Glutamatergic neuron (in vitro differentiated cells): ENCODE measurements at places on chromosomes 6 and 20. TPM values are rescaled to one million over a fixed set of nuclear protein-coding genes. Genes with fewer than 3 reads are reported as not detected.

DNA sequence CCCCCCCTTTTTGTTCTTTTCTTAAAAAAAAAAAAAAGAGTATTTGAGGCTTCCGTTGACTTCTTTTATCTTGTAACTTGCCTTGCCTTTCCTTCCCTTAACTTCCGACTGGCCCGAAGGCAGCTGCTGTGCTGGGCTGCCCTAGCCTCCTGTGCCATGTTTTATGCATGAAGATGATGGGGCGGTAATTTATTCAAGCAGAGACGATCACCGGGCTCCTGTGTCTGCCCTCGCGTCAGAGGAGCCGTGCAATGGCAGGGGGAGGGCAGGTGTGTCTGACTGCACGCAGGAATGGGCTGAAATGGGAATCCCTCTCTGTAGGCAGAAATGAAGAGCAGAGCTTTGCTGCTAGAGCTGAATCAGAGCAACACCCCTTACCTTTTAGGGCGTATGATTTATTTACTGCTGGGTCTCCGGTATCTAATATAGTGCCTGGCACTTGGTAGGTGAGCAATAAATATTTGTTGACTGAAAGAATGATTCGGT lies 106.3 kb upstream of the RIPOR2 start:
- DNase-seq: peak; percentile 33

DNA sequence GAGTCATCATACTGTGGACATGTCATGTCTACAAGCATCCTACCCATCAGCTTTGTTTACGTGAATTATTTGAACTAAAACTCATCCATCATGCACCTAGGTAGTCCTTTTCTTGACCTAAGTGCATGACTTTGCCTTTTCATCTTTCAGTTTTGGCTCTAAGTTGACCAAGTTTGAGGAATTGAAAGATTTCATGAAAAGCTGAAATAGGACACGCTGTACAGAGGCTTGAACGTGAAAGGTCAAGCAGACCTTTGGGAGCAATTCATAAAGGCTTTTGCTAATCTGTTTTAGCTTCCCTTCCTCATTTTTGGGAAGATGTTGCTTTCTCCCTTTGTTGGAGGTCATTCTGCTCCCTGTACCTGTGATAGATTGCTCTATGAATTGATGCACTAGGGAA lies 55.1 kb upstream of the MLIP start:
- DNase-seq: no peak

DNA sequence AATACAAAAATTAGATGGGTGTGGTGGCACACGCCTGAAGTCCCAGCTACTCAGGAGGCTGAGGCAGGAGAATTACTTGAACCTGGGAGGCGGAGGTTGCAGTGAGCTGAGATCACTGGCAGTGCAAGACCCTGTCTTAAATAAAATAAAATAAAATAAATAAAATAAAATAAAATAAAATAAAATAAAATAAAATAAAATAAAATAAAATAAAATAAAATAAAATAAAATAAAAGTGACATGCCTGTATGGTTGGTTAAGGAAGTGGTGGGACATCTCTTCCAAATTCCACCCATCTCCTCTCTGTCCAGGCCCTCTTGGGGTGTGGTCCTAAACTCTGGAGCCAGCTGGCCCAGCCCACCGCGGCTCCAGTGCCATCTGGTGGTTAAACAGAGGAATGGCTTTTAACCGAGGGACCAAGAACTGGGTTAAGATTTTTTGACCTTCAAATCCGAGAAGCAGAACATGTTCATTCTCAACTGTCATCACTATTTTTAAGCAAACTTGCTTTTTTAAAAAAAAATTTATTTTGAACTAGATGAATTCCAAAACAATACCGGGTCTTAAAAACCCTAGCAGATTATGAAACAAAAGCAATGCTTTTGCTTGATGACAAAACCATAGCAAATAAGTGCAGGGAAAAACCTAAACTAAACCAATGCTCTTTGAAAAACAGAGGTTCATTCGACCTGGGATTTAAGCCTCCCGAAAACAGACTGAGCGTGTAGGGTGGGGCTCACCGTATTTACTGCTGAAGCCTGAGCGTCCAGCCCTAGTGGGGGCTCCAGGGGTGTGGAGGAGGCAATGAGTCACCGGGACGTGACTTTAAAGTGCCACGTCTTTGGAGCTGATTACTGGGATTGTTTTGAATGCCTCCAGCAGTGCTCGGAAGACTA lies 68.8 kb downstream of the CDC5L start:
- peak; percentile 52 for DNase-seq

DNA sequence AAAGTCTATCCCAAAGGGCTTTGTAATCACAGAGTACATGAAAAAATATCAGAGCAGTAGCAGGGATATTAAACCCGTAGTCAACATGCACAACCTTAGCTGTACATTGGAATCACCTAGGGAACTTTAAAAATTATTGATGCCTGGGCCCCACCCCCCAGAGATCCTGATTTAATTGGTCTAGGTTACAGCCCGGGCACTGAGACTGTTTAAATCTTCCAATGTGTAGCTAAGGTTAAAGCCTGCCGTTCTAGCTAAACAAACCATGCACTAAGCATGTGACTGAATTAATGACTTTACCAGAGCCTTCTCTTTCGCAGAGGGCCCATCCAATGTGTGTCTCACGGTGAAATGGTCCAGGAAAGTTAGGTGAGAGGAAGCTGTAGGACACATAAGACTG lies 14.1 kb upstream of the JAG1 start:
- DNase-seq: no peak

DNA sequence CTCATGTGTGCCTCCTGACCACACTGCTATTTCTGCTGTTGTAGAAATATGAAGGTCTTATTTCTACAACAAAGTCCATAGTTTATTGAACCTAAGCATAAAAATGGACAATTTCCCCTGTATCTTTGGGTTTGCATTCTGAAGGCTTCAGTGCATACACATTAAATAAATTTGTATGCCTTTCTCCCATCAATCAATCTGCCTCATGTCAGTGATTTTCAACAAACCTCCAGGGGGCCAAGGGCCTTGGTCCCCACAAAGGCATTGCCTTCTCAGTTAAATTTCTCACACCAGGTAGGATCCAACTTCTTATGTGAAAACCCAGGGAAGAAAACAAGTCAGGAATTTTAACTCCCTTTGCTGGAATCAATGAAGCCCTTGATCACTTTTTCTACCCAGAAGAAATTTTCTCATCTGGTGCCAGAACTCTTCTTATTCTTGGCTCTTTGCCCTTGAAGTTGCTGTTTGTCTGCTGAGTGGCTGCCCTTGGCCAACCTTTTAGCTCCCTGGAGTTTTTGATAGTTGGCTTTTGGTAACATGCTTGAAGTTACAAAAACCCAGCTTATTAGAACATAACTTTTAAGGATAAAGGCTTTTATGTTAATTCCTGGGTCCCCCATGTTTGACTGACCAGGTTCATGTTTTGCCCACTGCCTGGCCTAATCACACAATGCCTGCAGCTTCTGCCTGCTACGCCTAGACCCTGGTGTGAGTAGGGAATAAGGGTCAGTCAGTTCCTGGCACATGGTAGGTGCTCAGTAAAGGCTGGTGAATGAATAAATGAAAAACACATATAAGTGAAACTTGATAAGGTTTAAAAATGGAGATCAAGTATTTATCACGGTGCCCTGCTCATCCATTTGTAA lies 37.0 kb downstream of the SHLD1 start:
- no peak for DNase-seq

DNA sequence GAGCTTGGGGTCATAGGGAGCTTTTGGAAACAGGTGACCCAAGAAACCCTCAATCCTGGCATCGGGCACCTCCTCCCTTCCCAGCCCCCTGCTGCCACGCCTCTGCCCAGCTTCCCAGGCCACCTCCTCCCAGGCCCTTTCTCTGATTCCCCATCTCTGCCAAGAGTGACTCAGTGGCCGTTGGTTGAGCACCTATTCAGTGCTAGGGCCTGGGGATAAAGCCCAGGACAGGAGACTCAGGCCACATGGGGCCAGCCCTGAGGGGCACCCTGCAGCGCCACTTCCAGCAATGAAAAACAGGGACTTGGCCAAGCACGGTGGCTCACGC lies 110.1 kb downstream of the ASXL1 start:
- no peak for DNase-seq

DNA sequence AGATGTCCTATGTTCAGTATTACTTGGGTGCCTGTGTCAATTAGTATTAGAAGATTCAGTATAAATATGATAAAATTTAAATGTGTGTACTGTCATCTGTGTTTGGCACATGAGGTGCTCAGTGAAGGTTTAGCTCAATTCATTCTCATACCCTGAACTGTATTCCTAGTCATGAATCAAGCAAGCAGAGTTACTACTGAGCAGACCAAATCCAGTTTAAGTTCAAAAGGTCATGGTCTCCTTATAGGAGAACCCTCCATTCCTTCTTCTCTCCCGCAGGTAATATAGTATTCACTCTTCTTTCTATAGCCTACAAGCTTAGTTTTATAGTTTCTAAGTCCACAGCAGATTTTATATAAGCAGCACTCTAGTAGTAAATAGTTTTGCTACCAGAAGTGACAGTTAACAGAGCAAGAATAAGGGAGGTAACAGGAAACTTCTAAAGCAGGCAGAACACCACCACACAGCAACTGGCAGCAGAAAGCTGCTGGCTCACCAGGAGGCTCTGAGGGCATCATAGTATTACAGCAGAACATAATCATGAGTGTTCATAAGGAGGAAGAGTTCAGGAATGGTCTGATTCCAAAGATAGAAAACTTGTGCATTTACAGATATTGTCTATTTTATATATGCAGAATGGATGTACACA lies 133.2 kb downstream of the SLC16A10 start:
- DNase-seq: no peak

DNA sequence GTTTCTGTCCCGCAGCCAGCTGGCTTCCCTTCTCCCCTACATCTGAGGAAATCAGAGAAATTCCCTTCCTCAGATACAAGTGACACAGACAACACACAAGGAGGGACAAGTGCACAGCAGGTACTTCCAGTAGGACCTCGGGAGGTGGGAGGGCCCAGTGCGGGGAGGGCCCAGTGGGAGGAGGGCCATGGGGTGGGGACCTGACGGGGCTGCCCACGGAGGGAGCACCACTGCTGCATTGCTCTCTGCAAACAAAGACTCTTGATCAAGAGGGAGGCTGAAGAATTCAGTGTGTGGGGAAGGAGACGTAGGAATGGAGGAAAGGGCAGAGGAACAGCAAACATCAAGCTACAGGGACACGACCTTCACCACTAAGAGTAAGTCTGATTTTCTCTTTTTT lies 9.0 kb downstream of the TAP2 start:
- DNase-seq: no peak

- DNase-seq: no peak
Measured at GRCh38 chr6:155067956-155068615, 73.0 kb downstream of the TIAM2 start.

- no peak for DNase-seq
Measured at GRCh38 chr6:135692426-135692825, 159.1 kb upstream of the PDE7B start.

DNA sequence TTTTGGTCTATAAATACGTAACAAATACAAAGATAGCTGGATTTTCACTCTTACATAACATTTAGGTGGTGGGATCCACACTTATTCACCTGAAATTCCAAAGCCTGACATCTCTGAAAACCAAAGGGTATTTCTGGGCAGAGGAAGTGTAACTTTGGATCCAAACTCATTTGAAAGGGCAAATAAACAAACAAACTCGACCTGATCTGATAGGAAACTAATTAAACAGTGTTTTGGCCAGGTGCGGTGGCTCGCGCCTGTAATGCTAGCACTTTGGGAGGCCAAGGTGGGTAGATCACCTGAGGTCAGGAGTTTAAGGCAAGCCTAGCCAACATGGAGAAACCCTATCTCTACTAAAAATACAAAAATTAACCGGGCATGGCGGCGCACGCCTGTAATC lies 128.9 kb downstream of the ZMYND8 start:
- DNase-seq: no peak

GRCh38 chr6:164243949-164244348 lies 829.4 kb downstream of the QKI start:
- DNase-seq: no peak

GRCh38 chr6:84052204-84052882 lies 18.8 kb downstream of the MRAP2 start:
- peak; percentile 77 for DNase-seq

- peak; percentile 59 for DNase-seq
Measured at GRCh38 chr6:165889636-165890403, 226.8 kb upstream of the PDE10A start.

DNA sequence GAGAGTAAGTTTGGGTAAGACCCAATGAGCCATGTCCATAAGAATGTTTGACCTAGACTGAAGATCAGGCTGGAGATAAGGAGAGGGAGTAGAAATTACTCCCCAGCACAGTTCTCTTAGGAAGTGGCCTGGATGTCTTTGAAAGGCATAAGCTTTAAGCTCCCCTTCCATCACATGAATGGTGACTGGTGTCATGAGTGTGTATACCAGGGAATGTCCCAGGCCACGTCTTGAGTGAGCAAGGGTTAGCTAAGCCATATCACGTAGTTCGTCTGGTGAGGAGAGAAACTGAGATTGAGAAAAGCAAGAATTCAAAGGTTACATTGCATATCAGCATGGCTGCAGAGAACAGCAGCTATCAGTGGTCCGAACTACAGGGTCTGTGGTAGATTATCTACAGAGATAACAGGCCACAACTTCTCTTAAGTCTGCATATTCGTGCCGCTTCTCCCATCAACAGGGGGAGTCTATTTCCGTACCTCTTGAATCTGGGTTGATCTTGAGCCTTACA lies 60.1 kb upstream of the BMP2 start:
- DNase-seq: no peak

DNA sequence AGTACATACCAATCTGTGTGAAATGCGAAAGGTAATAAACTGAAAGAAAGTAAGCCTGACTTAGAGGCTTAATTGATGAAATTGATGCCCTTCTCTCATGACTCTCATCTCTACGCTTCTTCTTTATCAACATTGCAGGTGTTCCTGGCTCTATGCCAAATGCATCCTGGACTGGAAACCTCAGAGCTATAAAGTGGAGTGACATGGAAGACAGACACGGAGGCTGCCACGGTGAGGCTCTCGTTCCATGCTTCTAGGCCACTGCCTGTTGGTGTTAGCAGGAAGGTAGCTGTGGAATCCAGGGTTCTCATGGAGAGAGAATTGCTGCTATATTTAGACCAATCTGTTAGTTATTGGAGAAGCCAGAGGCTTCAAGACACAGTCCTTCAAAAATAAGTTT lies 73.2 kb downstream of the C6orf52 start:
- no peak for DNase-seq

DNA sequence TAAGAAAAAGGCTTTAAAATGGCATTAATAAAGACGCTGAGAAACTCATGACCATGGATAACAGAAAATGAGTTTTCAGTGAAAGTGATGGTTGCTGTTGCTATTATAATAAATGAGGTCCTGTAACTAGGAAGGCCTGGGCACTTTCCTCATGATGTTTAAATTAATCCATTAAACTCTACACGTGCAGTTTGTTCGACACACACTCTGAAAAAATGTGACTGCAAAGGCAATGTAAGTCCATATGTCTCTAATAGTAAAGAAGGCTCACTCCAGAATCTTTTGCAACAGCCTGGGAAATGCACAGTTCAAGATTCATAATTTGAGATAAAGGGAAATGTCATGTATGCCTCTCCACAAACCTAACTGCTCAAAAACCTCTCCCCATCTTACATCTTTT lies 153.4 kb downstream of the COL12A1 start:
- DNase-seq: no peak

ZC2HC1B gene
- total RNA-seq: not detected

ZNF322 gene
- total RNA-seq: 30.8 TPM

ZFAND3 gene
- total RNA-seq: 115 TPM

COL19A1 gene
- total RNA-seq: 0.78 TPM

EDN1 gene
- 0.54 TPM for total RNA-seq

BMP5 gene
- total RNA-seq: 1.1 TPM

RSPO4 gene
- total RNA-seq: 0.86 TPM

INSM1 gene
- 332 TPM for total RNA-seq

GPLD1 gene
- 2.0 TPM for total RNA-seq

UNC5CL gene
- total RNA-seq: 1.0 TPM
